Stimulated activated CD8-positive, alpha-beta memory T cell treated with anti-CD3 and anti-CD28 coated beads, Interleukin-7, amount 100 ng/mL, for 24 hours (primary cell): ENCODE measurements at places on chromosomes 12 and 14.

- DNase-seq = no peak
Measured at GRCh38 chr12:6909421-6910145, 4.8 kb upstream of the ENO2 start.

DNA sequence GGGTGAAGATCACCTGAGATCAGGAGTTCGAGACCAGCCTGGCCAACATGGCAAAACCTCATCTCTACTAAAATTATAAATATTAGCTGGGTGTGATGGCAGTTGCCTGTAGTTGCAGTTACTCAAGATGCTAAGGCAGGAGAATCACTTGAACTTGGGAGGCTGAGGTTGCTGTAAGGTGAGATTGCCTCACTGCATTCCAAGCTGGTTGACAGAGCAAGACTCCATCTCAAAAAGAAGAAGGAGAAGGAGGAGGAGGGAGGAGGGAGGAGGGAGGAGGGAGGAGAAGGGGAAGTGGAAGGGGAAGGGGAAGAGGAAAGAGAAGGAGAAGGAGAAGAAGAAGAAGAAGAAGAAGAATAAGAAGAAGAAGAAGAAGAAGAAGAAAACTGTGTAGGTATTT lies 17.0 kb downstream of the RNASE10 start:
- no peak for DNase-seq

GRCh38 chr14:91831337-91831736 lies 36.0 kb downstream of the TC2N start:
- DNase-seq = no peak

DNA sequence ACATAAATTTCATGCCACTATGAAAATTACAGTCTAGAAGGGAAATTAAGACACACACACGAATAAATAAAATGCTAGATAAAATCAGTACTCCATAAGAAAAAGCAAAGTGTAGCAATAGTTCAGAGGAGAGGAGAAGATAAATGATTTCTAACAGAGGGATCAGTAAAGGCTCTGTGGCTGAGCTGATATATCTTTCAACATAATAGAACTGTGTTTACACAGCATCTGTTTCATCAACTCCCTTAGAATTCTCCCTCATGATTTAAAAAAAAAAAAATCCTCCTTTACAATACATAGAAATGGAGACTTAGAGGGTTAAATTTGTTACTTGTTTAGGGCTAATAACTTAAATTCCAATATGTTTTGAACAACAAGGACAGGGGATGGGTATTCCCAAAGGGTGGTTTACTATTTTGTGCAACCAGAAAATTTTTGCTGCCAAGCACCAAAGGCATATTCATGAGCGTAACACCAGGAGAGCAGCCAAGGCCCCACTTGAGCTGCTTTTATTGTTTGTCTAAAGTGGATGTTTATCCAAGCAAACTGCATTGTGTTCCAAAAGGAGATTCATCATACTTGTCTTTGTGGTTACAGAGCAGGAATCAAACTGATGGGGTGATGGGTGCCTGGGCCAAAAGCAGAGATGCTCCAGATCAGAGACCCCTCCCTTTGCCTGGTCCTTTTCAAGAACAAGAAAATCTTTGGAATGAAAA lies 162.7 kb downstream of the BMP4 start:
- DNase-seq = no peak

- no peak for DNase-seq
Measured at GRCh38 chr12:107229827-107230226, 136.5 kb upstream of the CRY1 start.

DNA sequence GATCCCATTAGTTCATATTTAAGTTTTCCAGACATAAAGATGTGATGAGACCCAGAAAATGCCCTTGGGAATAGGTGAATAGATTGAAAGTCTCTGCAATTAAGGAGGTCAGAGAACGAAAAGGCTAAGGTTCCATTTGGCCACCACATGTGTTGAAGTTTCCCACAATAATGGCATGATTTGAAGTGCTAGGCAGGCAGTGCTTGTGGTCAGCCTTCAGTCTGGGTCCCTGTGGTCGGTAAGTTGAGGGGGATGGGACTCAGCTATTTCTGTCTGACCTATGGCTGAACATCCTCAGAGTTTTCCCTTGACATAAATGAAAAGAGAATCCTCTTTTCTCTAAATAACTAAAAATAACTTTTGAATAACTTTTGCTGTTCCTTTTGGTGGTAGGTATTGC lies 92.4 kb downstream of the PELI2 start:
- DNase-seq = no peak

- no peak for DNase-seq
Measured at GRCh38 chr12:2323532-2324255, 270.9 kb downstream of the CACNA1C start.

DNA sequence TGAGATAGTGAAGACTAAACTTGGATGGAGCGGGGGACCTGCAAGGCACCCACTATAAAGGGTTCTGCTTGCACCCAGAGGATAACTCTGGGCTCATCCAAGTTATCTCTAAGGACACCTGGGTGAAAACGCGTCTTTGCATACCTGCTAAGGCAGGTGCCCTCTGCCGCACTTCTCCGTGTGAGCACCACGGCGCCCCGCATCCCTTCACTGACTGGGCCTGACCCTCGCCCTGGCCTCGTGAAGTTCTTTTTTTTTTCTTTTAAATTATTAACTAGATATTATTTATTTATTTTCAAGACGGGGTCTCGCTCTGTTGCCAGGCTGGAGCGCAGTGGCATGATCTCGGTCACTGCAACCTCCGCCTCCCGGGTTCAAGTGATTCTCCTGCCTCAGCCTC lies 20.0 kb upstream of the APOF start:
- no peak for DNase-seq

- DNase-seq = no peak
Measured at GRCh38 chr12:76014007-76014406, 17.6 kb downstream of the PHLDA1 start.

DNA sequence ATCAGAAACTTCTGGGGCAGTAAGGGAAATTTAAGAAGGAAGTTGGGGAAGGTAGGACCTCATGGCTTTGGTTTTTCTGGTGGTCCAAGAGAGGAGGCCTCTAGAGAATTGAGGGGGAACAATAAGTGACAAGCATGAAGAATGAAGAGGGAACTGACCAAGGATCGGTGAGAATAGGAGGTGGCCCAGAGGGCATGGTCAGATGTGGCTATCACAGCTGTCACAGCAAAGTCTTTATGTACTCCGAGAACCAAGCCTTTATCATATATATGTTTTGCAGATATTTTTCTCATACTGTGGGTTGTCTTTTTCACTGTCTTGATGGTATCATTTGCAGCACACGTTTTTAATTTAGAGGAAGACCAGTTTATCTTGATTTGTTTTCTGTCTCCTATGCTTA lies 64.3 kb downstream of the PPP2R5C start:
- no peak for DNase-seq

GRCh38 chr12:42807766-42808165 lies 218.2 kb upstream of the PRICKLE1 start:
- no peak for DNase-seq

- DNase-seq = no peak
Measured at GRCh38 chr14:95545515-95546168, 10.8 kb downstream of the GLRX5 start.

DNA sequence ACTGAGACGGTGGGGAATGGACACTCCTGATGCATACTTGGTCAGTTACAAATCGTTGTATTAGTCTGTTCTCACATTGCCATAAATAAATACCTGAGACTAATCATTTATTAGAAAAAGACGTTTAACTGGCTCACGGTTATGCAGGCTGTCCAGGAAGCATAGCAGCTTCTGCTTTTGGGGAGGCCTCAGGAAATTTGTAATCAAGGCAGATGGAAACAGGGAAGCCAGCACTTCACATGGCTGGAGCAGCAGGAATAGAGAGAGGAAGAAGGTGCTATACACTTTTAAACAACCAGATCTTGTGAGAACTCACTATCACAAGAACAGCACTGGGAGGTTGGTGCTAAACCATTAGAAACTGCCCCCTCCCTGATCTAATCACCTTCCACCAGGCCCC lies 418.2 kb downstream of the FLRT2 start:
- no peak for DNase-seq

DNA sequence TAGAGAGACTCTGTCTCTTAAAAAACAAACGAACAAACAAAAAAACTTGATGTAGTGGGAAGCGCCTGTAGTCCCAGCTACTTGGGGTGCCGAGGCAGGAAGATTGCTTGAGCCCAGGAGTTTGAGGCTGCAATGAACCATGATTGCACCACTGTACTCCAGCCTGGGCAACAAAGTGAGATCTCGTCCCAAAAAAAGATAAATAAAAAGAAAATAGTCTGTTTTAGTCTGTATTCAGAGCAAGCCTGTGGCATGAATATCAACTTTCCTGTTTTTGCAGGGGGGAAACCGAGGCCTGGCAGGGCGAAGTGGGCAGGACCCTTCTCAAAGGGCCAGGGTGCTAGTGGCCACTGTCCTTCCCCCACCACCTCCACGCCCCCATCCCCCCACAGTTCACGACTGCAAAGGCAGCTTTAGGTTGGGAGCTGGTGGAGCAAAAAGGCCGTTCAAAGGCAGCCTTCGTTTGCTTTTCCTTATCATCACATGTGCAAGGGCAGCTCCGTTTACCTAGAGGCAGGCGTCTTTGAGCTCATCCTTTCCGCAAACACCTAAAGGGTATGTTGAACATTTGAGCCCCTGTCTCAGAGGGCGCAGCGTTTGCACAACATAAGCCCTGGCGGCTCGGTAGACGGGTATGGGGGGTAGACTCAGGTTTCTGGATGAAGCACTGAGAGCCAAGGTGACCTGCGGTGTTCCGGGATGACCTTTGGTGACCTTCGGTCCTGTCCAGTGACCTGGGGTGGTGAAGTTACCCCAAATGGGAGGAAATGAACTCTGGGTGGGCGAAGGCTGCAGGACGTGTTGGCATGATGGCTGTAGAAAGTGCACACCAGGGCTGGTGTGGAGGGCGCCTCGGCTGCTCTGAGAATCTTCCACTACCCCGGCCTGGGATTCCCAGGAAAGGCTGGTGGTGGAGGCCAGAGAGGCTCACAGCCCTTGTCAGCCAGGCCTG lies 8.7 kb upstream of the MEG3 start:
- DNase-seq = no peak

DNA sequence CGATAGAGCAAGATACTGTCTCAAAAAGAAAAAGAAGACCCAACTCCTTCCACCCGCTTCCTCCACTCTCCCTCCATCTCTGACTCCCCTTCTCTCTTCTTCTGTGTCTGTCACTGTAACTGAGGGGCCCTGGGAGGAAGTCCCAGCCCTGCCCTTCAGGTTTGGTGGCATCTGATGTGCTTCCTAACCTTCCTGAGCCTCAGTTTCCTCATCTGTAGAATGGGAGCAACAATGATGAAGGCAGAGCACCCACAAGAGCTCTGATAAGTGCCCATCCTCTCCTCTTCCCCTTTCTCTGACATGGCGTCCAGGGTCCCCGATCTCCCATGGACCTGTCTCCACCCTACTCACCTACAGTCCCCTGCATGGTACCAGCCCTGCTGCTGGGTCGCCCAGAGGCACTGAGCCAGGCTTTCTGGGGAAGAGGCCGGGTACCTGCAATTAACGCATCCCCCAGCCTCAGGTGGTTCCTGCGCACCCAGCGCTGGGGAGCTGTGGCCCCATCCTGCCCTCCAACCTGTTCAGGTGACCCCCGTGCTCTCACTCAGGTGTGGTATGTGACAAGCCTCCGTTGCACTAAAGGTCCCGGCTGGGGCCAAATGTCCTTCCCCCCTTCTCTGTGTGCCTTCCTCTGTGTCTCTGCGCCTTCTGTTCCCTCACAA lies 13.2 kb downstream of the FOXN4 start:
- DNase-seq = no peak

- no peak for DNase-seq
Measured at GRCh38 chr14:103492156-103492925, 30.3 kb downstream of the CKB start.

DNA sequence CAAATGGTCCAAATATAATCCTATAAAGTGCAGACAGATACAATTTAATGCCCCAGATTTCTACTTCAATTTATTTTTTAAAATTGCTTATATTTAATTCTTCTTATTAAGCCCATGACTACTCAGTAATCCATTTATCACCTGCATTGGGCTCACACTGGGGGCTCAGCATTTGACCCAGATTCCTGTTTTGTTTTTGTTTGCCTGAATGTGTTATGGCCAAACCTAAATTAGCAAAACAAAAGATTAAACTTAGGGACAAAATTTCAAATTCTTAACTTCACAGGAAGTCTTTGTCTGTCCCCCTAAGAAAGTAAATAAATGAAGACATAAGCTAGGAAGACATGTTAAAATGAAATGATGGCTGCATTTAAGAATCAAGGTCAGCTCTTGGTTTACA lies 322.3 kb downstream of the RMST start:
- DNase-seq = no peak

DNA sequence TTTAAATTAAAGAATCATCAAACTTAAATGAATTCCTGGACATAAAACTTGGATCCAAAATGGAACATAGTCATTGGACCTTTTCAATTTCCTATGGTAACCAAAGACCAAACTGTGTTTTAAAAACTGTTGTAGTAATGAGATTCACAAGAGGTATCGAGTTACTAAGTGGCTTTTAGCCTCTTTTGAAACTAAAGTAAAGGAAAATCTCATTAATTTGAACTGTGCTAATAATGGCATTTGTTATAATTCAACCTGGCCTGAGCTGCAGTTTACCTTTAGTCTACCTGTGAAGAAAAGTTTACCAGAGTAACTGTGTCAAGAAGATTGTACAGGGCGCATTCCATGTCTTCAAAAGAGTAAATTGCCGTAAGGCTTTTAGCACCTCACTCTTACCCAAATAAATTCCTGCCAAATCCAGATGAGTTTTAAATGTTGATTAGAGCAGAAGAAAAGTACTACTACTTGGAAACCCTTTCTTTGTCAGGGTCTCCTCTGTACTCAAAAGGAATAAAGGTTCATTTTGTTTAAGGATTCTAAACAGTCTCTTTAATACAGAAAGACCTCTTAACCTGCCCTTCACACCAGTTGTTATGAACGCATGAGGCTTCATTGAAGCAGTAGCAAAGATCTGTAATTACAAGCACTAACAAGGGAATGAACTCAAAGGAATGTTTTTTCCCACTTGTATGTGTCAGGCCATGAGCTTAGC lies 17.1 kb upstream of the MED13L start:
- DNase-seq = no peak

- no peak for DNase-seq
Measured at GRCh38 chr14:55582746-55583145, 2.7 kb downstream of the KTN1 start.

GRCh38 chr12:11022520-11022919 lies at the start of gene TAS2R19:
TSS of gene TAS2R19 (minus strand) at chr12:11022620. CDS start at chr12:11022571, 49 bp downstream.
- no peak for DNase-seq

DNA sequence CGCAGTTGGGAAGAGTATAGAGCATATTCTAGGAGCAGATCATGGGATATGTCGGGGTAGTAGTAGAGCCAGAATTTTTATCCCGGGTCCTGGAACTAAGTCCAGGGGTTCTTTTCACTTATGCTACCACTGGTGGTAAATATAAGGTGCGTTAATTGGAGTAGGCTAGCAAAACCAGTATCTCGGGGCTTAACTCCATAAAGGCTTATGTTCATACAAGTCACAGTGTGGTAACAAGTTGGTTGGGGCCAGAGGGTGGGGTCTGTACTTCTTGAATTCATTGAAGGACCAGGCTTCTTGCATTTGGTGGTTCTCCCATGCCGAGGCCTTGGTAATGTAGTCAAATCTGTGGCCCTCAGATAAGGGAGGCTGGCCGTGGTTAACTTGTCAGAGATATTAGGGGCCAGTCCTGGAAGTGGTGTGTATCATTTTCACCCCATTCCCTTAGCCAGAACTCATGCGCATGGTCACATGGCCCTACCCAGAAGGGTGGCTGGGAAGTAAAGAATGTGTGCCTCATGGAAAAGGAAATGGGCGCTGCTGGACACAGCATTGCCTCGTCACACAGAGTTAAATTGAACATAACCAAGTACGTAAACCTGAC lies 1.5 kb upstream of the ZNF641 start:
- no peak for DNase-seq
